ENCODE measurements at places on chromosomes 6 and 20.

- peak; percentile 10 for DNase-seq
Measured at GRCh38 chr20:53387983-53388675, 205.5 kb downstream of the ZNF217 start.

DNA sequence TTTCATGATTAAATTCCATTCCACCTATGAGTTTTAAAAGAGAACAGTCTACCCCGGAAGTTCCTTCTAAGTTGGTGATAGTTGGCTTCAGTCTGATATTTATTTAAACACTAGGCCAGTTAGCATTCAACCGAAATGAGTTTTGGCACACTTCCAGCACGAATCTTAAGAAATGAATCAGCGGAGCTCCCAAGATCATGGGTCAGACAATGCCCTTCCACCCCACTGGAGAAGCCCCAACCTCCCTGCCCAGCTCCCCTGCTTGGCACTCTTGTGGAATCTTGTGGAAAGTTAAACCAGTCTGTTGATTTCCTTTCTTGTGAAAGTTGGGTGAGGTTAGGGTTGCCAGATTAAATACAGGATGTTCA lies 64.3 kb downstream of the MKKS start:
- no peak for DNase-seq

DNA sequence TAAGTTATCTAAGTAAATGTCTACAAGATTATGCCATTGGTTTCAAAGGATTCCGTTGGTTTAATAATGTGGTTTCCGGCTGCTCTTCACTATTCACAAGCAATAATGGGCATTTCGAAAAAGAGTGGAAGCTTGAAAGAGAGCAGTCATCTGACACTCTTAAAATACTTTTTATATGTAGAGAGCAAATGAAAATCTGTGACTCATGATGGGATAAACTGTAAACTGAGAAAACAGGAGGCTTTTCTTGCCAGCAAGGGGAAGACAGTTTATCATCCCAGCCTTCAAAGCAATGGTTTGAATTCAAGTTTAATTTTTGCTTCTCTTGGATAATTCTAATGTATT lies 145.7 kb downstream of the KHDC1L start:
- DNase-seq = no peak

DNA sequence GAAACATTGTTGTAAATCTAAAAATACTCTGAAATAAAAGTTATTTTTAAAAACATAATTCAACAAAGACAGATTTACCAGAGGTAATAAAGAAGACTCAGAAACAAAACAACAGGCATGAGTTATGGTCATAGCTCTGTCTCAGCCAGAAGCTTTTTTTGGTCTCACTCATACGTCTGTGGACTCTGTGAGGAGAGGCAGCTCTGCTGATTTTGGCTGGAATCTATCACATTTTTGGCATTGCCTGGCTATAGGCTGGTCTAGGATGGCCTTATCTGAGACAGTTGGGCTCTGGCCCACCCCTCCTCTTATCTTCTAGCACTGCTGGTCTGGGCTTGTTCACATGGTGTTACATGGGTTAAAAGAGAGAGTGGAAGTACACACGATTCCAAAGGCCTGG lies 514.0 kb upstream of the BTBD3 start:
- DNase-seq = no peak

GRCh38 chr6:74087899-74088298 lies 391.9 kb downstream of the CD109 start:
- DNase-seq = no peak

GRCh38 chr6:107667790-107668189 lies 156.3 kb downstream of the SCML4 start:
- DNase-seq = no peak

DNA sequence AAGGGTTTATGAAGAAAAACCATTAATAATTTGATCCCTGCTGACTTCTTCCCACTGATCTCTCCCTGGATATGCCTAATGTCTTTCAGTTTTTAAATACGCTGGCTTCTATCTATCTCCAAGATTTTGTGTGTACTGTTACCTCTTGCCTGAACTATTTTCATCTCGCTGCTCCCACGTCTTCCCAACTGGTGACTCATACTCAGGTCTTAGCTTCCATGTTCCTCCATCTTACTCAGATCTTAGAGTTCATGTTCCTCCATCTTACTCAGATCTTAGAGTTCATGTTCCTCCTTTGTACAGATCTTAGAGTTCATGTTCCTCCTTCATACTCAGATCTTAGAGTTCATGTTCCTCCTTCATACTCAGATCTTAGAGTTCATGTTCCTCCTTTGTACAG lies 21.6 kb downstream of the GPR6 start:
- DNase-seq = no peak

DNA sequence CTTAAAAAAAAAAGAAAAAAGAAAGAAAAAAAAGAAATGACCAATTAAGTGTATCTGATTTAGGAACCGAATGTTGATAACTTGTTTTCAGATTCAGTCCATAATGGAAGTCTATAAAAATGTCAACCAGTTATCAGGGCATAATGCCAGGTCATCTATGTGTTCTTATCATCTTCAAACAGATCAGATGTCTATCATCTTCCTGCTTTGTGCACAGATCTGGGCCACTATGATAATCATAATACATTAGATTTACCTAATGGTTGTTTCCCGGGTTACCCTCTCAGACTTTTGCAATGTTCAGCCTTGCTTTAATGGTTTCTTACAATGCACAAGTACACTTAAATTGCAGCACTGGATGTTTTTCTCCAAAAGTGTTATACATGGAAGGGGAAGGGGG lies 100.6 kb downstream of the NKAIN2 start:
- DNase-seq = no peak

GRCh38 chr6:105250533-105250932 lies 70.7 kb upstream of the POPDC3 start:
- DNase-seq = no peak

DNA sequence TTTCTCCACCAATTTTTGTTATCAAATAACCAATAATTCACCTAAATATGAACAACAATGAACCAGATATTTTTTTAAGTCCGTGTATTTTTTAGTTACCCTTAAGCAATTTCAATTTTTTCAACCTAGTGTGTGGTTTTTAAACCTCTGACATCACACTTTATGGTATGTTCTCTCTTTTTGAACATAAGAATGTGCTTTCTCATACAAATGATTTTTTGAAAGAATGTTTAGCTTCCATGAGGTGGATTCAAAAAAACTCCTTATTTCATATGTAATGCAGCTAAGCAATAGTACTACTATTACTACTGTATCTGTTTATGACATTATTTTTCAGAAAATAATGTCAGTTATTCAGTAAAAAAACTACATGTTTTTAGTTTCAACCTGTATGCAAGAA lies 19.4 kb upstream of the MEI4 start:
- DNase-seq = no peak

- no peak for DNase-seq
Measured at GRCh38 chr20:59170406-59171349, 7.1 kb downstream of the ZNF831 start.

GRCh38 chr20:50197463-50198179 lies 7.0 kb downstream of the CEBPB start:
- no peak for DNase-seq

DNA sequence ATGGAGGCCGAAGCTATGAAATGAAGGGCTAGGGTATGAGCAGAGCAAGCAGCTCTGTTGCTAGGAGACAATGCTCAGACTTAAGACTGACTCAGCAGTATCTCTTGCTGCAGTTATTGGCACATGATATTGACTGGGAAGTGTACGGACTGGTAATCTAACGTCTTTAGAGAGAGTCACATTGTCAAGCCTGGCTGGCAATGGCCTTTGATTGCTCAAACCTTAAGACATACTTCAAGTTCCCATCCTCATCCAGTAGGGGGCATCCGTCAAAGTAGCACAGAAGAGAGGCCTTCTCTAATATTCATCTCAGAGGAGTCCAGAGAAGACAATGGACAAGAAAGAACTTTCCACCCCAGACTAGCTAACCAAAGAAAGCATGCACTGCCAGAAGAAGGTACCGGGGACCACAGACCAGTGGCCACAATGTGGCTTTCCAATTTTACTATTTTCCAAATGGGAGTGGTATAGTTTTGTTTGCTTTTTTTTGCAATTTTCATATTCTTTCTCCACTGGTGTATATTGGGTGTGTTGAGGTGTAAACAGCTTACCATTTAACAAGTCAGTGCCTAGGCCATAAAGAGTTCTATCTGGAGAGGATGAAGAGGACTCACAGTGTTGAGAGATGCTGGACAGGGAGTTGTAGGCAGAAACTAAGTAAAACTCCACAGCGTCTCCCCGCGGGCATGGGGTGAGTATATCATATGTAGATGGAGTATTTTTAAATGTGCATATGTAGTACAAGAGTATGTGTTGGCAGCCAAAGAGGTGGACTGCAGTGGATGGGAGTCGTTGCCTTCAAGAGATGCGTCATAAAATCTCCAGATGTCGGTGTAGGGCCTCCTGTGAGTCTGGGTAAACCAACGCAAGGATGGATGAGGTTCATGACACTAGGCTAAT lies 36.7 kb downstream of the LRFN2 start:
- no peak for DNase-seq

DNA sequence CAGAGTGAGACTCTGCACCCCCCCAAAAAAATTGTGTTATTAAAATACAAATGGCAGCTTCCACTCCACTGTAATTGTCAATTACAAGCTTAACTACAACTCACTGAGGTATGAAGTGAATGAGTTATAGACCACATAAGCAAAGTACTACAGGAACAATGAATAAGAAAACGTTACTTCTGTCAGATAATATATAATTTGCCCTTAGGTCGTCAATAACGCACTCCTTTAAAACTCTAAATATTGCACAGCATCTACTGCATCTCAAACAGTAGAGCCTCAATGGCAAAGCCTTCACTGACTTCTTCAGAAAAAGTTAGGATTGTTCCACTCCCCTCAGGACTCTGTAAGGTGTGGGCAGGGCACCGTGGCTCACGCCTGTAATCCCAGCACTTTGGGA lies 2.0 kb upstream of the HBS1L start:
- no peak for DNase-seq

GRCh38 chr20:17836303-17836861 lies 132.2 kb downstream of the SNX5 start:
- no peak for DNase-seq

GRCh38 chr20:5390720-5391119 lies 74.0 kb upstream of the PROKR2 start:
- DNase-seq = no peak

DNA sequence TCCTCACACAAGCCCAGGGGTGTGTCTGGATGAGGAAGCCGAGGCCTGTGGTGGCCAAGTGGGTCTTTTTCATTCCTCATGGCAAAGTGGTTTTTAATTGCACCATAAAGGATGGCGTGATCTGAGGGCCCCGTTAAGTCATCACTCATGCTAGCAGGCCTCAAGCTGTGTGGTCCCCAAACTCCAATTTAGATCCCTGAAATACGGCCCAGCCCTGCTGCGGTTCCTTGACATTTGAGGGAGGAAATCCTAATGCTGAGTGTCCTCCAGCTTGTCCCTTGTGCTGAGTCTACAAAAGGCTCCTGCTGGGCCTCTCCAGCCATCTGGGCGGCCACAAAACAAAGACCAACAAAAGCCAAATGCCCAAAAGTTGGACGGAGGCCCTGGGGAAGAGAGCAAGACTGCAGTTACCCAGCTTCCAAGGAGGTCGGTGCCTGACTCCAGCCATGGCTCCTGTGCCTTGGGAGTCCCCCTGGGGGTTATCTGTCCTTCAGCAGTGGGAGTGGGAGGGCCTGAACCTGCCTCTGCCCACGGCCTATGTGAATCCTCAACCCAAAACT lies 162.3 kb upstream of the PDE10A start:
- no peak for DNase-seq

- no peak for DNase-seq
Measured at GRCh38 chr6:75472885-75473284, 20.7 kb downstream of the FILIP1 start.

Data from effector CD8-positive, alpha-beta T cell (primary cell).